ENCODE measurements at places on chromosomes 11 and 22.

DNA sequence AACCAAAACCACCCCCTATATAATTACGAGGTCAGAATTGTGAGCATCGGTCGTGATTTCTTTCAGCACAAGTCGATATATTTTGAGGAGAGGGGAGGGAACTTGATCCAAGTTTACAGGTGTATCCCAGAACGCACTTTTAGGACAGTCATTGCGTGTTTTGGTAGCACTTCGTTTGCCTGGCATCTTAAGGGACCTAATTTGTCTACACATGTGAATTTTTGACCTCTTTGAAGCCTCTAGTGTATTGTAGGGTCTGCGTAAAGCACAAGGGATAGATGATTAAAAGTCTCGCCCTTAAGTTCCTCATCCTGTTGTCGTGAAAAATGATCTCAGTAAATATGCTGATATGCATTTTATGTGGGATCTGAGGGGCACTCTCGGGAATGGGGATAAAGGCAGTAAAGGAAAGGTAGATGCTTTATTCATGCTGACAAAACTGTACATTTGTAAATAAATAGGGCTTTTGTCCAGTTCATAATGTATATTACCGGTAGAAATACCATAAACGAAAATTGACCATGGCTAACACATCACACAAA is 632 bp upstream of the CCDC34 start:
- DNase-seq: no peak

GRCh38 chr11:28596816-28597215 is 488.6 kb downstream of the METTL15 start:
- no peak for DNase-seq

- DNase-seq: no peak
Observed at GRCh38 chr11:79265756-79266322, 175.0 kb downstream of the TENM4 start.

DNA sequence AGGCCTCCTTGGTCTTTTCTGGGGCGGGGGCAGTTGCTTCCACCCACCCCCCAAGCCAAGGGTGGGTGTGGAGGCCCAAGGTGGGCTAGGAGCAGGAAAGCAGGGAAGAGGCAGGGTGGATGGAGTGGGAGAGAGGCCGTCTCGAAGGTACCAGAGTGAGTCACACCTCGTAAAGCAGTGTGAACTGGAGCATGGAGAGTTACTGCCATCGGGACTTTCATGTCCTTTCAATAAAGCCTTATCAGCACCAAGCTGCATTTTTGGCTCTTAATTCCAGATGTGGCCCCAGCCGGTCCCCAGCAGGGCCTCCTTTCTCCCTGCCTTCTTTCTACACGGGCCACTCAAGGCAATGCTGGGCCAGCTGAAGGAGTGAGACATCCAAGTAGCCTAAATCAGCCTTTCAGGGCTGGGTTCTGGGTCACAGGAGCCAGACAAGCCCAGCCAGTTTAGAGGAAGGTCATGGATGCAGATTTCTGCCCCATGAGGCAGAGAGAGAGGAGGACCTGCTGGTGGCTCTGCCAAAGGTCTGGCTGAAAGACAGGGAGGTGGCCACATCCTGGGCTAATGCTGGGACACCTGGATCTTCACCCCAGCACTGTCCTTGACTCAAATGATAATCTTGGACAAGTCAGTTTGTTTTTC is 59.0 kb upstream of the CD82 start:
- peak; percentile 25 for DNase-seq

DNA sequence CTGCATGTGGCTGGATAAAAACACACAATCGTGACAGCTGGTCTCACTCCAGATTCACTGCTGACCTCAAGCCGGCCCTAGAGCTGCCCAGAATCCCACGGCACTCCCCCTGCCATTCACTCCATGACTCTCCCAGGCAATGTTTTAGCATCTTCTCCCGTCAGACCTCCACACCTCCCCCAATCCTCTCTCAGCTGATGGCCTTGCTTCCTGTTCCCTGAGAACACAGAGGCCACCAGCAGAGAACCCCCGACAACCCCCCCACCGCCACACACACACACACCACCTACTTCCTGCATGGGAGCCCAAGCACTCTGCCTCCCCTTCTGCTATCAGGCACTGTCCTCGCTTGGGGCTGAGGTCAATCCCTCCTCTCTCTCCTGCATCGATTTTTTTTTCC is 9.3 kb downstream of the TNKS1BP1 start:
- no peak for DNase-seq

GRCh38 chr11:71148716-71149115 is 103.7 kb downstream of the SHANK2 start:
- no peak for DNase-seq

GRCh38 chr22:28029201-28029948 is 110.3 kb upstream of the PITPNB start:
- no peak for DNase-seq

DNA sequence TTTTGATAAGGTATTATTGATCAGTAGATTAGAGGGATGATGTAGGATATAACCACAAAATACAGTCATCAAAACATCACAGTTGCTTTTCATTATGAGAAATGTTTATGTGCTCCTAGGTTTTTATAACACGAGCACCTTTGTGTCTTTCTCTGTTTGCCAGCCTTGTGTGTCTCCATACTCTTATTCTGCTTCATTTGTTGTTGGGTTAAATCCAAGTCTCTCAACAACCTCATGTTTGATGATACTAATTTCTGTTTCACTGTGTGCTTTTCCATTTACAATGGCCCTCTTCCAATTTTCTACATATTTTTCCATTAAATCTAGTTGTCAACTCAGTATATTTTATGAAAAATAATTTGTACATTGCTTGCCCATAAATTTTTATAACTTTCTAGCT is 107.7 kb upstream of the POU2AF2 start:
- no peak for DNase-seq

DNA sequence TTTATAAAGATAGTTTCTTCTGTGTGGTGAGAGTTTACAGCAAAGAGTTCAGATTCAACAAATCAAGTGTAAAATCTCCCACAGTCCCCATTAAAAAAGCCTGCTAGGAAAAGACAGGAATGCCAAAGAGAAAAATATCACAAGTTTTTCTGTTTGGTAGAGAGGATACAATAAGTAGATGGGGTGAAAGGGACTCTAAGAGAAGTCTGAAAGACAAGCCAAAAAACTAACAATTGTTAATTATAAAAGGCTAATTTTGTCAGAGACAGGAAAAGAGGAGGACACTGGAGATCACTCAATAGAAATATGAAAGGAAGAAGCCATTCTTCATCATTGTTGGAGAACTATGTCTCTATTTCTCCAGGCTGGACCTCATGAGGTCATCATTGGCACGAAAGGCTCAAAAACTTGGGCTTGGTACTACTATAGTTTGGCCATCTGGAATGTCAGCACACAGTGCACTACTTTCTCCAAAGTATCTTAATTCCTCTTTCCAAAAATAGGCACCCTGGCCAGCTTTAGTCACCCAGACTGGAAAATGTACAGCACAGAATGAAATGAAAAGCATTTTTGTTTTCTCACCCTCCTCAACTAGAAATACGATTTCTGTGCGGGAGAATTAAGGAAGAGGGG is 531 bp upstream of the SOX6 start:
- no peak for DNase-seq

DNA sequence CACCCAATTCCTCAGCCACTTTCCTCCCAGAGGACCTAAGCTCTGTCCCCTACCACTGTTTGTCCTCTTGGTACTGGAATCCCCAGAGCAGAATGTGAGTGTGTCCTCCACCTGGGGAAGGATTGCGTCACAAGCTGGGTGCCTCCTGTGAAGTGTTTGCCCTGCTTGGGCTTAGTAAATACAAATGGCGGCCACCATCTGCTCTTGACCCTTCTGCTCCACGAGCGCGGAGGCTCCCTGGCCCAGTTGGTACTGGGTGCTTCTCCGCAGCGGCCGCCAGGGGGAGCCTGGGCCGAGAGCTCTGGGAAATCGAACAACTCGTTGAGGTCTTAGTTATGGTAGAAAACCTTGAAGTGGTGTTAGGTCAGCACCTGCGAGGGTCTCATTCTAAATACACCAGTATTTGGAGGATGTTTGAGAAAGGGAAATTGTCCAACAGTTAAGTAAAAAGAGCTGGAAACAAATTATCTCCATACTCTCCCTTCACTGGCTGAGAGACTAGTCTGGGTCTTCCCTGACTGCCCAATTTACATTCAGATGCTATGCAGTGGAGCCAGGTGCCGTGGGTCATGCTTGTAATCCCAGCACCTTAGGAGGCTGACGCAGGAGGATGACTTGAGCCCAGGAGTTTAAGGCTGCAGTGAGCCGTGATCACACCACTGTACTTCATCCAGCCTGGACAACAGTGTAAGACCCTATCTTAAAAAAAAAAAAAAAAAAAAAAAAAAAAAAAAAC is 74.6 kb upstream of the TEAD1 start:
- DNase-seq: no peak

- no peak for DNase-seq
Observed at GRCh38 chr11:130475426-130476053, 27.1 kb downstream of the ADAMTS15 start.

DNA sequence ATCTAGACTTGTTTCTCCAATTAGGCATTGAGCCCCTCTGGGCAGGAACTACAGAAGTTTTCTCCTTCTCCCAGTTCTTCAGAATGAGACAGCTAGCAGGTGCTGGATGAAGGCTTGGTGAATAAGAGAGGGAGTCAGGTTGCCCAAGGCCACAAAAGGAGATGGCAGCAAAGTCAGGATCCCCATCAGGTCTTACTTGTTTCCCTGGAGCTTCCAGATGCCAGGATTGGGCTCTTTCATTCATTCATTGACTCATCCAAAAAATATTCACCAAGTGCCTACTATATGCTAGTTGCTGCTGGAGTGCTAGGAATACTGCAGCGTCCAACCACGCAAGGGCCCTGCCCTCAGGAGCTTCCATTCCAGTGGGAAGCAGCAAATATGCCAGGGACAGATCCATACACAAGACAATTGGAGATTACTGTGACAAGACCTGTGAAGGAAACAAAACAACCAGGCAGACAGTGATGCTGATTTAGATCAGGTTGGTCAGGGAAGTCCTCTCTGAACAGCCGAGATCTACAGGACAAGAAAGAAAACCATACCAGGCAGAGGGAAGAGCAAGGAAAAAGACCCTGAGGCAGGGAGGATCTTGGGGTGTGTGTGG is 24.6 kb upstream of the LMO1 start:
- no peak for DNase-seq
